Esophagus squamous epithelium (tissue), 5 donors: ENCODE measurements at places on chromosomes 13 and 19.

DNA sequence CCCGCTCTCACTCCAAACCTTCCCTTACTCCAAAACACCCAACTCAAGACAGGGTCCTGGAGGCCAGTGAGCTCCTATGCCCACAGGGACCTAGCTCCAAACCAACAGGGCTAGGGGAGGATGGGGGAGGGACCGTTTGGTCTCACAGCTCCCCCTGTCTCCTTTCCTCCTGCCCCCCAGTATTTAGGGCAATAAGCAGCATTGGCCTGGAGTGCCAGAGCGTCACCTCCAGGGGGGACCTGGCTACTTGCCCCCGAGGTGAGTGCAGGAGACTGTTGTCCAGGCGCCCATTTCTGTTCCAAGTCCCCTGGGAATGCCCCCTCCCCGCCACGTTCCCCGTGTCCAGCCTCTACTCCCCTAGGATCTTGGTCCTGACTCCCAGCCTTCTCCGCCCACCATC lies 792 bp downstream of the RETN start:
- DNase-seq = no peak

GRCh38 chr13:23788459-23788858 lies 100.7 kb downstream of the MIPEP start:
- DNase-seq = no peak

DNA sequence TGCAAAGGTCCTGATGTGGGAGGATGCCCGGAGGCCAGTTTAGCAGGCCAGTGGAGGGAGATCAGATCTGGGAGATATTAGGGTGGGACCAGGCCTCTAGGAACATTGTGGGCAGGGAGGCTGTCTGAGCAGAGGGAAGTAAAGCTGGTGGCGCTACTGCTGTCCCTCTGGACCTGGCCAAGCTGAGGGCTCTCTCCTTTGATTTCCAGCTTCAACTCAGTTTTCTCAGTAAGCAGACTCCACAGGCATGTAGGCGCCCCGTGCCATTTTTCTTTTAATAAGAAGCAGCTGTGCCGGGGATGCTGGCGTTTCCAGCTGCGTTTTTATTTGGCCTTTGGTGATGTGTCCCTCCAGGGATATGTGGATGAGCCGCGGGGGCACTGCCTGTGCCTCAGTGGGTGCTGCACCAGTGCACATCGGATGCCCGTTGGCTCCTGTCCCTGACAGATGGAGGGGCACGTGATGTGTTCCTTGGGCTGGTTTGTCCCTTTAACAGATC lies 6.7 kb downstream of the DNM2 start:
- DNase-seq = no peak

GRCh38 chr13:103805771-103806170 lies 739.6 kb upstream of the SLC10A2 start:
- no peak for DNase-seq

DNA sequence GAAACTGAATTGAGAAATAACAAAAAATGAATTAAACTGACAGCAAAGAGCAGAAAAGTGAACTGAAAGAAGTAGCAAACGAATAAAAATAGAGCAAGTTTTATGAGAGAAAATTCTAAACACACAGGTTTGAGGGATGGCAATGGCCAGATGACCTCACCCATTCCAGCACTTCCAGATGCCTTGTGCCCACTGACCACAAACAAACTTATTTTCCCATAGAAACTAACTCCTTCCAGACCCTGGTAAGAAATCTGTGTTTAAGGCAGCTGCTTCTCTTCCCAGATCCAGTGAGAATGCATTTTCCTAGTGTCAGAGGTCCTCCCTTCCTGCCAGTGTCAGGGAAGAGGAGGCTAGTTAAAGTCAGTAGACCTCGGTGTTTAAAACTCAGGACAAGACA lies 51.7 kb downstream of the RXFP2 start:
- DNase-seq = no peak

- DNase-seq = no peak
Observed at GRCh38 chr13:107450931-107451330, 764.4 kb downstream of the LIG4 start.

DNA sequence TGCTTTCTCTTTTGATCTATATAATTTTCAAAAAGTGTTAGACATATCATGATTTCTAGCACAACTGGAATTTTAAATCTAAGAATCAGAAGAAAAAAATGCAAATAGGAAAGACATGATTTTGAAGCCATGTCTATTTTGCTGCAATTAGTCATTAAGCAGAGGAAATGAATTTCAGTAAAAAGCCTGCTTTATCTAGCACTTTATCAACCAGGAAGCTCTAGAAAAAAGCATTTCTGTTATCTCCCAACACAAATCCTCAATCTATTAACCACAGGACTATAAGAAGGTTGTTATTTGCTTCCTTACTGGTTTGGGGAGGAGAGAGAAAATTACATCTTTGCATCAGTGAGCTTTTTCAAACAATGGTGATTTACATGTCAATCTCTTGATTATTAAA lies 716.7 kb downstream of the DIAPH3 start:
- no peak for DNase-seq

GRCh38 chr13:51681037-51681678 lies 96.9 kb downstream of the WDFY2 start:
- no peak for DNase-seq

DNA sequence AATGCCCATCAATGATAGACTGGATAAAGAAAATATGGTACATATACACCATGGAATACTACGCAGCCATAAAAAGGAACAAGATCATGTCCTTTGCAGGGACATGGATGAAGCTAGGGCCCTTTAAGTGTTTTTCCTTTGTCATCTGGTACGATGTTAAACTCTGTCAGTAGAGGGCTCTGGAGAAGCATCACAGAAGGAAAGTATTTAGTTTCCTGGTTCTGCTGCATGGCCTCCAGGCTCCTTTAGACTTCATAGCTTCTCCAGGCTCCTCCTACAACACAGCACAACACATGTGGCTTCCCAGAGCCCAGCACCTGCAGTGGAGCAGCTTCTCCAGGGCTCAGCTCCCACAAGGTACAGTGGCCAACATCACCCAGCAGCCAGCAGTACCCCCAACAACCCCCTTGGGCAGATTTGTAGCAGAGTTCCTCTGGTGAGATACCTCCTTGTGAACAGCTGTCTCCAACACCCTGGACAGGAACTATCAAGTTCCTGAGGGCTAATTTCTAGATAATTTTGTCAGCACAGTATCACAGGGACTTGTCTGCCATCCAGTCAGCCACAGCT lies 63.4 kb downstream of the KCTD12 start:
- DNase-seq = no peak

GRCh38 chr13:81383444-81383843 lies 1042.5 kb upstream of the SPRY2 start:
- no peak for DNase-seq

DNA sequence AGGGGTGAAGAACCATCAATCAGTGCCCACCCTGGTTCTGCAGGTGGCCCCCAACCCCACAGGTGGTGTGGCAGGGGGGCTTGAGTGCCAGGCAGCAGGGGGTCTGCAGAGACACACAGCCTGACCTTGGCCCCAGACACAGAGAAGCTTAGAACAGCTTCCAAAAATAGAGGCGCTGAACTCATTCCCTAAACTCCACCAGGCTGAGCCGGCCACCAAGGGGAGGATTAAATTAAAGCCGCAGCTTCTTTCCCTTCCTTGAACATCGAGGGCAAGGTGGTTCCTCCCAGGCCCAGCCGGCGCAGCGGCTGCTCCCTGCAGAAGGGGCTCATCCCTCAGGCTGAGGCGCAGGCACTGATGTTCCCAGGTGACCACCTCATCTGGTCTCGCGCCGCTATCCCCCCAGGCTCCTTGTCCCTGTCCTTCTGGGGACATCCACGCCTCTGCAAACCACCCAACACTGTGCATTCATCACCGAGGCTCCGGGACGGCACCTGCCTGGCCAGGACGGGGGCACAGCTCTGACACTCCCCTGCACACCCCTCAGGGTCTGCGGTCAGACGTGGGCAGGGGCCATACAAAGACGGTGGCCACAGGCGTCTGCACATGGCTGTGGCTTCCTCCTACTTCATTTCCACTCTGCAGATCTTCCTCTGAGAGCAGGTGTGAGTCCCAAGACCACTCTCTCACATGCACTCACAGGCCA lies 30.9 kb downstream of the LAMP1 start:
- DNase-seq = no peak

DNA sequence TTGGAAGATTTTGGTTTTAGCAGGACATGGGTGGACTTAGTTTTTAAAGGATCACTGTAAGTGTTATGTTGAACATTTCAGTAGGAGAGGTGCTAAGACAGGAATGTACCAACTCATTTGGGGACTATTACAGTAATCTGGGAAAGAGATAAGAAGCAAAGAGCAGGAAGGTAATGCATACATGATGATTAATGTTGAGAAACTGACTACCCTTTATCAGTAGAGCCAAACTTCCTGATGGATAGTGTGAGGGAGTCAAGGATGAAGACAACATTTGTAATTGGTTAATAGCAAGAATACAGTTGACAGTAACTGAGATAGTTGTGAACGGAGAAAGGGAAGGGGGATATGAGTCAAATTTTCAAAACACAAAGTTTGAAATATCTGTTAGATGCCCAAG lies 421.9 kb upstream of the PRR20A start:
- no peak for DNase-seq

DNA sequence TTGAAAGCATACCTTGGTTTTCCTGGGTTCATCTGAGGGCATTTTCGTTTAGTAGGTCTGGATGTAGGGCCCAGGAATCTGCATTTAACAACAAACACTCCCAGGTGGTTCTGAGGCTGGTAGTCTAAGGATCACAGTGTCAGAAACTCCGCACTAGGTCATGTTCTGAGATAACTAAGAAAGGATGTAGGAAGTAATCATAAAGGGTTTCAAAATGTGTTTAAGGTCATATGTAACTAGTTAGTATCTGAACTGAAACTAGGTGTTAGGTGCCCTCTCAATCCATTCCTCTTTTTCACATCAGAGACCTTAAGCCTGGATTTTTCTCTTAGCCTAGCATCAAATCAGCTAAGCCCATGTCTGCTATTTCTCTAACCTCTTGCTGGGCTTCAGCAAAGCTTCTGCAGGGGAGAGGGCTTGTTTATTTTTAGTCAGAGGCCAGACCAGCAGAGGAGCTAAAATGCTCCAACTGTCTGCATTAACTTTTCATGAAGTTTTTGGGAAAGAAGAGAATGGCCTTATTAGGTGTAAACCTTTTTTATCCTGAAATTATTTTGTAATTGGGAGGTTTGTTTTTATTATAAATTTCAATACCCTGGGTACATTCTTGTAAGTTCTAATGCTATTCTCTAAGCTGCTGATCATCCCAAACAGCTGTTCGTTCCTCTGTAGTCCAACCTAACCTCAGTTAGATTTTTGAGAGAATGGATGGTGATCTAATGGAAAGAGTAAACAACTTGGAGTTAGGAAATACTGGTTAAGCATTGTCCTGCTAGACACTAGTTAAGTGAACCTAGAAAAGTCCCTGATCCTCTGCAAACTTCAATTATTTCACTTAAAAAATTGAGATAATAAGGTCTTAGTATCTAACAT lies 262.8 kb upstream of the RFC3 start:
- no peak for DNase-seq

DNA sequence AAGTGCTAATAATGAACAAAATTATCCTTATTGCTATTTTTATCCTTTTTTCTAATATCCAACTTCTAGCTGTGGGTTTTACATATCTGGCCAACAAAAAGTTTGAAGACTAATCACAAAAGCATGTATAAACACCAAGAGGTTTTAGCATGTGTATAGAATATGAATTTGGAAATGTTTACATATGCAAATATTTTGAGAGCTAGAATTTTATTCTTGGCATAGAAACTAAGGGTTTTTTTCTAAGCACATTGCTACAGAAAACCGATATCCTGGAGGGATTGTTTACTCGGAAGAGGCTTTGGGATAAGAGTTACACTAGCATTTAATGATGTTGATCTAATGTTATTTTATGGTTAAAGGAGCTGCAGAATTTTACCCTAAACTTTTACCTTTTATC lies 392.1 kb downstream of the EFNB2 start:
- no peak for DNase-seq

DNA sequence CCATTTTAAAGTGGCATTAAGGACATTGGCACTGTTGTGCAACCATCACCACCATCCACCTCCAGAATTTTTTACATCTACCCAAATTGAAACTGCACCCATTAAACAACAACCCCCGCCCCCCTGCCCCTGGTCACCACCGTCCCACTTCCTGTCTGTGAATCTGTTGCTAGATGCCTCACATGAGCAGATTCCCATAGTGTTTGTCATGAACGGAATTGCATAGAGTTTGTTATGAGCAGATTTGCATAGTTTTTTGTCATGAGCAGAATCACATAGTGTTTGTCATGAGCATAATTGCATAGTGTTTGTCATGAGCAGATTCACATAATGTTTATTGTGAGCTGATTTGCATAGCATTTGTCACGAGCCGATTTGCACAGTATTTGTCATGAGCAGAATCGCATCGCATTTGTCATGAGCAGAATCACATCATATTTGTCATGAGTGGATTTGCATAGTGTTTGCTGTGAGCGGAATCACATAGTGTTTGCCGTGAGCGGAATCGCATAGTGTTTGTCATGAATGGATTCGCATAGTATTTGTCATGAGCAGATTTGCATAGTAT lies 54.0 kb upstream of the GTF3A start:
- DNase-seq = no peak

- no peak for DNase-seq
Observed at GRCh38 chr13:51873117-51873798, 11.5 kb downstream of the CCDC70 start.

- DNase-seq = no peak
Observed at GRCh38 chr13:113052971-113053370, 52.6 kb upstream of the F7 start.
